ENCODE measurements at places on chromosomes 5 and 9.

- no peaks in the 10 kb centered on the region for H3K36me3 ChIP-seq
- H3K27me3 ChIP-seq, result no peaks in the 10 kb centered on the region
- no peak for DNase-seq
Observed at GRCh38 chr9:100938507-100938906, 90.0 kb upstream of the PLPPR1 start.

GRCh38 chr9:107707428-107707837 is 217.9 kb upstream of the KLF4 start:
- no peak overlapping the region for H3K27ac ChIP-seq
- H3K4me1 ChIP-seq, result no peaks in the 10 kb centered on the region
- no peaks in the 10 kb centered on the region for H3K27me3 ChIP-seq
- H3K36me3 ChIP-seq, result no peaks in the 10 kb centered on the region

DNA sequence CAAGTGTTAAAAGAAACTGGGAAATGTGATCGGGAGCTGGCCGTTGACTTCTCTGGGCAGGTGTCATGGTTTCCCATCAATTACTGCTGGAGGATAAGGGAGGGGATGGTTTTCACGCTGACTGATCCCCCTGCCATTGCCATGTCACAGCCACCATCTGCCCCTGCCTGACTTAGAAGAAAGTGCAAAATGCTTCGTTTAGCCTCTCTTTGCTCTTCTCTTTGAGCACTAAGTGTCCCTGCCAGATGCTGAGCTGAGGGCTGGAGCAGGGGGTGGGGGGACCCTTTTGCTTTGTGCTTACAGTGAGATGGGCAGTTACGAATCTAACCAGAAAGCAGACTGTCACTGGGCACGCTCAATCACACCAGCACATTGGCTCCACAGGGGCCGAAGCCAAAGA is 138.4 kb upstream of the ALDH1B1 start:
- H3K27me3 ChIP-seq, result no peaks in the 10 kb centered on the region
- H3K27ac ChIP-seq, result no peak overlapping the region
- no peaks in the 10 kb centered on the region for H3K36me3 ChIP-seq
- no peak overlapping the region for H3K4me3 ChIP-seq

DNA sequence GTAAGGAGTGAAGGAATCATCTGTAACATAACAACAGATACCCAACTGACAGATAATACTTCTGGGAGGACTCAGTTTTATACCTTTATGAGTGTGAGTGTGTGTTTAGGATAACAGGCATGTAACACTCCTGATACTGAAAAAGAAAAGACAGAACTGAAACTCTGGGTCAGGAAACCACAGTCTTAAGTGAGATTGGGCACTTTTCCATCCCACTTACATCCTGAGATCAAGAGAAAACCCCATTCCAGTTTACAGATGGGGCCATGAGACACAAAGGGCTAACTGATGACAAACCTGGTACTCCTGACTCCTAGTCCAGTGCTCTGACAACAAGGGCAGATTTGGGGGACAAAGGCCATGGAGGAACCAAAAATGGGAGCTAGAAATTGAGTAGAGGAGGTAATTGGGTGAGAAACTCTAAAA is 18.0 kb downstream of the IL5 start:
- H3K36me3 ChIP-seq, result no peaks in the 10 kb centered on the region
- H3K4me3 ChIP-seq, result no peak overlapping the region
- DNase-seq, result no peak

GRCh38 chr5:2759696-2760461 is 8.4 kb upstream of the IRX2 start:
- H3K4me3 ChIP-seq, result no peak overlapping the region
- no peaks in the 10 kb centered on the region for H3K36me3 ChIP-seq
- 0 out of 2 replicates have a peak overlapping the region, but pooled peaks have one; percentile 16 for H3K27ac ChIP-seq
- DNase-seq, result no peak

- no peaks in the 10 kb centered on the region for H3K27me3 ChIP-seq
- no peak for DNase-seq
- no peaks in the 10 kb centered on the region for H3K4me1 ChIP-seq
- H3K36me3 ChIP-seq, result no peaks in the 10 kb centered on the region
- no peak overlapping the region for H3K27ac ChIP-seq
- no peak overlapping the region for H3K4me3 ChIP-seq
Observed at GRCh38 chr5:109199289-109199688, 210.5 kb downstream of the PJA2 start.

- no peaks in the 10 kb centered on the region for H3K27me3 ChIP-seq
- no peaks in the 10 kb centered on the region for H3K36me3 ChIP-seq
Observed at GRCh38 chr5:68543212-68543611, 327.7 kb downstream of the PIK3R1 start.

DNA sequence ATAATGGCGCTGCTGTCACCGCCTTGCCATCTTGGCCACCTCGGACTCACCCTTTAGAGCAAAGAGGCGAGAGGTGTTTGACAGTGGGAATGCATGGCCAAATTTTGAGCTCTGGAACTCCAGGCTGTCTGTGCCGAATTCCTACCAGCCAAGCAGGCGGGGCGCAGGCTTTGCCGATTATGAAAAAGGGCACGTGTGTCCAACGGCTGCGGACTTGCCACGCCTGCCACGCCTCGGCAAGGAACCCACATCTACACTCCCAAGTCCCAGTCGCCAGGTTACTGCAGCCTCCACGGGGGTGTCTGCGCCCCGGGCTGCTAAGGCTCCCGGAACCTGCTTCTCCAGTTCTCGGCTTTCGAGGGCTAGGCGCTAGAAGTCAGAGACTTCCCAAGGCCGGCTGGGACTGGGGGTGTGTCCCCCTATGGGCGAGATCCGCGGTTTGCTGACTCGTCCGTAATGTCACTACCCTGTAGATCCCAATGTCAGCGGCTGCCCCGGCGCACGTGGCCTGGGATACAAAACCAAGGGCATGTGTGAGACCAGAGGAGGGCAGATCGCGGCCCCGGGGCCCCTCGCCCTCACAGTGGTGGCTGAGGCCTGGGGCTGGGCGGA is 2.8 kb downstream of the NPR3 start:
- H3K27ac ChIP-seq, result no peak overlapping the region
- no peak for DNase-seq
- H3K27me3 ChIP-seq, result no peaks in the 10 kb centered on the region
- no peak overlapping the region for H3K4me3 ChIP-seq

GRCh38 chr5:87195104-87195591 is 72.5 kb upstream of the RASA1 start:
- no peaks in the 10 kb centered on the region for H3K36me3 ChIP-seq
- no peak for DNase-seq
- H3K4me3 ChIP-seq, result no peak overlapping the region
- H3K27me3 ChIP-seq, result peaks cover 3% of the 10 kb centered on the region
- no peak overlapping the region for H3K27ac ChIP-seq
- no peaks in the 10 kb centered on the region for H3K4me1 ChIP-seq

GRCh38 chr9:2725898-2726649 is 8.8 kb downstream of the KCNV2 start:
- H3K27ac ChIP-seq, result no peak overlapping the region
- H3K27me3 ChIP-seq, result no peaks in the 10 kb centered on the region
- no peaks in the 10 kb centered on the region for H3K4me1 ChIP-seq
- no peak for DNase-seq
- no peaks in the 10 kb centered on the region for H3K36me3 ChIP-seq

GRCh38 chr9:77643871-77644270 is 4.3 kb downstream of the GNA14 start:
- no peaks in the 10 kb centered on the region for H3K27me3 ChIP-seq
- H3K4me1 ChIP-seq, result no peaks in the 10 kb centered on the region
- no peaks in the 10 kb centered on the region for H3K36me3 ChIP-seq
- DNase-seq, result no peak

DNA sequence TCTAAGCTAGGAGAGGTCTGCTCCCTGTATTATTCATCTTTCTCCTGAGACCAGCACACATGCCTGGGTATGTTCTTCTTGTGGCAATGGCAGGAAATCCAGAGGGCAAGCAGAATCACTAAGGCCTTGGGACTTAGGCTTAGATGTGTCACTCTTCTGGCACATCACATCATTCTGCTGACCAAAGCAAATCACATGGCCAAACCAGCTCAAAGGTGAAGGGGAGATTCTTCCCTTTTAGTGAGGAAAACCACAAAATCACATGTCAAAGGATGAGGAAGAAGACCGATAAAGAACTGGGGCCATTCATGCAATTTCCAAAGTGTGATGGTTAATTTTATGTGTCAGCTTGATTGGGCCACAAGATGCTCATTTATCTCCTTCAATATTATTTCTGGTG is 5.7 kb upstream of the AGGF1 start:
- H3K36me3 ChIP-seq, result 0 out of 2 replicates have a peak, but pooled peaks cover 2% of the 10 kb centered on the region
- H3K27me3 ChIP-seq, result no peaks in the 10 kb centered on the region
- peaks cover 2% of the 10 kb centered on the region for H3K4me1 ChIP-seq

DNA sequence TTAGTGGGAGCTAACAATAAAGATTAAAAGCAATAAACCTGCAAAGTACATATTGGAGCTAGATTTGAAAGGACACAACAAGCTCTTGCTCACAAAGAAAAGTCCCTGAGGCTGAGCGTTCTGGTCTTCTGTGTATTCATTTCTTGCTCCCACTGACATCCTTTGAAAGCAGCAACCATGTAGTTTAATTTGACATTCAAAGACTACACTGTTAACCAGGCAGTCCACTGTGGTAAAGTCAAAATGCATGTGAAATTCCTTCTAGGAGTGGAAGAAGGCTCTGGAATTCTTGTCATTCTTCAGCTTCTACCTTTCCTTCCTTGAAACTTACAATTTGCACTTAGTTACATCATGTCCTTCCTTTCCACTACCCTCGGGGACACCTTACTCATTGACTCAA is 480.7 kb downstream of the CSNK1G3 start:
- no peak overlapping the region for H3K4me3 ChIP-seq
- no peaks in the 10 kb centered on the region for H3K36me3 ChIP-seq
- no peak overlapping the region for H3K27ac ChIP-seq
- peaks cover 18% of the 10 kb centered on the region for H3K4me1 ChIP-seq

DNA sequence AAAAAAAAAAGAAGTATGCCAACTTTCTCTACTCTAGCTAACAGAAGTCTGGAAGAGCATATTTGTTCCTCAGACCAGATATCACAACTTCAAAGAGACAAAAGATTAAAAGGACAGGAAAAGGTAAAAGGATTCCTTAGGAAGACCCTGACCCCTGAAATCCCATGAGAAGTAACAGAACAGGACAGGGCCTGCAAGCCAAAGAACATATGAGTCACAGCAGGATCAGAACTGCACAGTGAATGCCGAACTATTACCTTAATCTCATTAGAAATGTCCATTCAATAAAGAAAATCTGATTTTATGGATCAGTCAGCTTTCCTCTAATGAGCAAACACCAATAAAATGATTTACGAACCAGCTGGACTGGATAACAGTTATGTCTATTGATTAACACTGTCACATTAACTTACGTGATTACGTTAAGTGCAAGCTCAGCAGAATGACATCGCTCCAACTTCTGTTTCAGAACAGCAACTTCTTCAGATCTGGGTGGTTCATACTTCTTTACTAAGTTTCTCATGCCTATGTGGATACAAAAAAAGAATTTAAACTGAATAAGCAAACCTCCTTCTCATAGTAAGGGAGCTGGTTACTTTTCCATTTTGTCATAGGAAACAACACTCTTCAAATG is 13.6 kb downstream of the CCNH start:
- H3K27me3 ChIP-seq, result no peaks in the 10 kb centered on the region
- H3K4me3 ChIP-seq, result no peak overlapping the region
- H3K4me1 ChIP-seq, result no peaks in the 10 kb centered on the region
- H3K27ac ChIP-seq, result no peak overlapping the region
- H3K36me3 ChIP-seq, result peaks cover 91% of the 10 kb centered on the region
- DNase-seq, result no peak

GRCh38 chr5:172051643-172052339 is 45.4 kb upstream of the FBXW11 start:
- no peaks in the 10 kb centered on the region for H3K27me3 ChIP-seq
- H3K27ac ChIP-seq, result no peak overlapping the region
- peaks cover 60% of the 10 kb centered on the region for H3K36me3 ChIP-seq
- DNase-seq, result no peak

- no peaks in the 10 kb centered on the region for H3K27me3 ChIP-seq
- no peak for DNase-seq
- no peak overlapping the region for H3K27ac ChIP-seq
- no peak overlapping the region for H3K4me3 ChIP-seq
Observed at GRCh38 chr9:87518702-87519335, 21.2 kb downstream of the DAPK1 start.

DNA sequence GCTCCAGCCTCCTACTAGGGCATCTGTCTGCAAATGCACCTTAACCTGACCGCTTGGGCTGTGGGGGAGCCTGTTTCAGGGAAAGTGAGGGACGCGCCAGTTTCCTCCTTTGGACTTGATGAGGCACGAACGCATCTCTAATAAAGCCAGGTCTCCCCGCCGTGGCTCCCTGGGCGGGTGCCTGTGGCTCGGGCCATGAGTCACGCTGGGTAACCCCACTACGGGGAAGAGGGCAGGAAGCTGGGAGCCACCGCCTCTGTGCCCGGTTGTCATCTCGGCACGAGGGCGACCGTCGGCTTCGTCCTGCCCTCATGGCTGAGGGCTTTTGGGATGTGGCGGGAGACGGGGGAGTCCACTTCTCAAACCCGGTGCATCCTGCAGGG is 12.1 kb downstream of the NOTCH1 start:
- DNase-seq, result no peak
- peaks cover 55% of the 10 kb centered on the region for H3K4me1 ChIP-seq
- H3K36me3 ChIP-seq, result peaks cover 84% of the 10 kb centered on the region

- H3K4me1 ChIP-seq, result peaks cover 66% of the 10 kb centered on the region
- H3K27me3 ChIP-seq, result peaks cover 40% of the 10 kb centered on the region
- H3K27ac ChIP-seq, result no peak overlapping the region
- no peaks in the 10 kb centered on the region for H3K36me3 ChIP-seq
Observed at GRCh38 chr5:178117923-178118701, 4.8 kb downstream of the N4BP3 start.

DNA sequence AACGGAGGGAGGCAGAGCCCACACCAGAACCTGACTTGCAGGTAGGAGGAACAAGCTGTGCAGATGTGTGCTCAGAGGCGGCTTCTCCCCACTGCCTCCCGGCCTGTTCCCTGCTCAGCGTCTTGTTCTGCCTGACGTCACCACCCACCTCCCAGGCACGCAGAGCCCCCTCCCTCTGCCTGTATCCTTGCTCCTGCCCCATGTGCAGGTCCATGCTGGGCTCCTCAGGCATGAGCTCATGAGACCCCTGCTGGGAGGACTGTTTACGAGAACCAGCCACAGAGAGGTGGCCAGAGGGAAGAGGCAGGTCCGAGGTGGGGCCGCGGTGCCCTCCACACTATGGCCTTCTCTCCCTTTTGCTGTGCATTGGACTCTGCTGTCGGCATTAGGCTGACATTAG is 45.5 kb downstream of the SLC6A3 start:
- no peak for DNase-seq
- no peaks in the 10 kb centered on the region for H3K36me3 ChIP-seq
- H3K4me3 ChIP-seq, result no peak overlapping the region
- no peaks in the 10 kb centered on the region for H3K4me1 ChIP-seq
- H3K27ac ChIP-seq, result no peak overlapping the region

DNA sequence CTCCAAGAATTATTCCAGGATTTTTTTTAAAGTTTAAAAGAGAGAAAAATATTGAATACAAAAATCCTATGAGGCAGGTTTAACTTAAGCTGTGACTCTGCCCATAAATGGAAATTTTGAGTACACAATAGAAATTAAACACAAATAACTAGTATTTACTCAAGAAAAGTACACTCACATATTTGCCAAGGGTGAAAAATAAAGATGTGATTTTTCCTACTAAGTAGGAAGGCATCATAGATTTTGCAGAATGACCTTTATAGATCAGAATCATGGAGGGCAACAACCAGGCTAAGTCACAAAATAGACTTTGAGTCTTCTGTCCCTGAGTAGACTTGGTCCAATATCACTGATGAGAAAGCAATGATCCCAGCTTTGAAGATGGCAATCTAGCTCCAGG is 102.7 kb upstream of the SLC12A2 start:
- no peak overlapping the region for H3K4me3 ChIP-seq
- H3K36me3 ChIP-seq, result no peaks in the 10 kb centered on the region
- no peak overlapping the region for H3K27ac ChIP-seq
- no peaks in the 10 kb centered on the region for H3K27me3 ChIP-seq

All from DND-41 (cell line).